ENCODE measurements at places on chromosomes 13 and 19.

DNA sequence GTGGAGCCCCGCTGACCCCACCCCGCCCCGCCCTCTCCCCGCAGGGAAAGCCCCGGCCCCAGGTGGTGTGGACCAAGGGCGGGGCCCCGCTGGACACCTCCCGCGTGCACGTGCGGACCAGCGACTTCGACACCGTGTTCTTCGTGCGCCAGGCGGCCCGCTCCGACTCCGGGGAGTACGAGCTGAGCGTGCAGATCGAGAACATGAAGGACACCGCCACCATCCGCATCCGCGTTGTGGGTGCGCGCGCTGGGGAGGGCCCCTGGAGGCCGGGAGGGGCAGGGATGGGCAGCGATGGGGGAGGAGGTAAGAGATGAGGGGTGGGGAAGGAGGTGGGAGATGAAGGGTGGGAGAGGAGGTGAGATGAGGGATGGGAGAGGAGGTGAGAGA is 17.2 kb upstream of the EMC10 start:
- DNase-seq, result no peak

DNA sequence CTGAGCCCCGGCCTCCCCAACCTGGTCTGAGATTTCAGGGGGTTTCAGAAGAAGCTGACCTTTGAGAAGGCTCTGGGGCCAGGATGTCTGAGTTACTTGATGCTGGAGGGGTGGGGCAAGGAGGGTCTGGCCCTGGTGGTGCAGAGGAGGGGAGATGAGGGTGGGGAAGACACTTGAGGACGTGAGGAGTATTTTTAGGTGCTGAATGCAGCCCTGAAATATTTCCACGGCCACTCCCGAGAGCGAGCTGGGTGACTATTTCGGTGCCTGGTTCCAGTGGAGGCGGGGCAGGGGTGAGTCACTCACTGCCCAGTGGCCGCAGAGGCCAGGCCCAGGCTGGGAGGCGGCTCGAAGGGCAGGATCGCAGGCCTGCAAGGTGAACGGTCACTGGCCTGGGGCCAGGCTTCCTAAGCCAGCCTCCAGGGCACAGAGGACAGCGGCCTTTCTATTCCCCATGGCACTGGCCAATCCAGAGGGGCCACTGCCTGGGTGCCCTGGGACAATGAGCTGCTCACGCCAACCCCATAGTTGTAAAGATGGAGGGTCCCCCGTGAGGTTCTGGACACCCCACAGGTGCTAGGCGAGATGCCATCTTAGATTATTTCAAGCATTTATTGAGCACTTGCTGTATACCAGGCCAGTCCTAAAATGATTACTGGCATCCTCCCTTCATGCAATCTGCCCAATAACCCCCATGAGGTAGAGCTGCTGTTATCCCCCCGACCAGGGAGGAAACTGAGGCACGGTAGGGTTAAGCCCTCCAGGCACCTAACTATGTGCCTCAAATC is 19.7 kb upstream of the JUND start:
- no peak for DNase-seq

DNA sequence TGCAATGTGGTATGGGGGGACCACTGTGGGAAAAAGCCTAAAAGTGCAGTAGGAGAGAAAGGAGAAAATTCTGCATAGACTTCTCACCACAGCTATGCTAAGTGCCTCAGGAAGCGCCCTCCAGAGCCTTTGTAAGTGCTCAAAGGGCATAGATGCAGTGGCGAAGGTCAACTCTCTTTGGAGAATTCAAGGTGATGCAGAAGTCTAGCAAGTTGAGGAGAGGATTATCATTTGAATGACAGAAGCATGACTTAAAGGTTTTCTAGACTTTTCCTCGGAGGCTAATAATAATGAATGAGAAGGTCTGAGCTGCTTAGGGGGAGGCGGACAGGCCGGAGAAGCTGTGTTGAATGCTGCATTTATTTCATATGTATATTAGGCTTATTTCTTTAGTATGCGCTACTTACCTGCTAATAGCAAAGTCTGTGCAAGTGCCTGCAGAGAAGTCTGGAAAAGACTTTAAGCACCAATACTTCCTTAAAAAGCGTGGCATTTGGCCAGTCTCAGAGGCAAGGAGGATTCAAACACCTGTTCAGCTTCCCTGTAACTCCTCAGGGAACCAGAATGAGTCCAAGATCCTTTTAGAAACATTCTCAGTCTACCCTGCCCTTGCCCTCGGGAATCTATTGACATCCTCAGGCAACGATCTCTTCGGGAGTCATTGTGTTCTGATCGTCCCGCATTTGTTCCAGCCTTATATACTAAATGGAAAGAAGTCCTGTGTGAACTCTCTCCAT is 56.2 kb downstream of the FLT1 start:
- no peak for DNase-seq

- no peak for DNase-seq
Observed at GRCh38 chr19:517721-518597, 10.7 kb downstream of the TPGS1 start.

DNA sequence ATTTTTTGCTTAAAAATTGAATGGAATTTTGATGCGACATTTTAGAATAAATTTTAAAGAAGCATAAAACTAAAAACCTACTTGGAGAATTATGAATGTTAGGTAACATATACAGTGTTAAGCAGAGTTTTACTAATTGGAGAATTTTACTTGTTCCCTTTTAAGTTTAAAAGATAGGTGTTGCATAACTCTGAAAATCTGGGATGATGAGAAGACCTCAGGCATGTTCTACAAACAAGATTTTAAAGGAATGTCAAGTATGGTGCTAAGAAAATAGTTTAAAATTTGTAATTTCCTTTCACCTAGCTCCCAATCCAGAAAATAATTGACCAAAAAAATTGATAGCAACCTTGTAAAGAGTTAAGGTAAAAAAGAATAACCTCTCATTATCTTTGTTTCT is 135.8 kb downstream of the RFC3 start:
- DNase-seq, result no peak

DNA sequence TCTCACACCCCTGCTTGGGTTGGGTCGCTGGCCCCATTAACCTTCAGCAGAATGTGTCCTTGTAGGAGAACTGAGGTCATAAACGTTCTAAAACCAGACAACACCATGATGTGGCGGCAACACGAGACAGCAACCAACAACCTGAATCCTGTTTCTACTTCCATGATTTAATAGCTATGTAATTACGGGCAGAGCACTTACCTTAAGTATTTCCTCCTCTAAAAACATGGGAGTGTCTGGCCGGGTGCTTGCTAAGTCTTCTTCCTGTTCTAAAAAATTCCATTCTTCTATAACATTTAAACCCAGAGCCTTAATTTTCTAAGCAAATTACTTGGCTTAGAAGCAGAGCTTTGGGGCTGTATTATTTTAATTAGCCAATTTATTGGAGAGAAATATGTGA is 33.5 kb upstream of the IRS2 start:
- DNase-seq, result no peak

GRCh38 chr19:36745870-36746269 is 26.7 kb downstream of the ZNF850 start:
- no peak for DNase-seq

GRCh38 chr13:104086759-104087158 is 1020.5 kb upstream of the SLC10A2 start:
- DNase-seq, result no peak

DNA sequence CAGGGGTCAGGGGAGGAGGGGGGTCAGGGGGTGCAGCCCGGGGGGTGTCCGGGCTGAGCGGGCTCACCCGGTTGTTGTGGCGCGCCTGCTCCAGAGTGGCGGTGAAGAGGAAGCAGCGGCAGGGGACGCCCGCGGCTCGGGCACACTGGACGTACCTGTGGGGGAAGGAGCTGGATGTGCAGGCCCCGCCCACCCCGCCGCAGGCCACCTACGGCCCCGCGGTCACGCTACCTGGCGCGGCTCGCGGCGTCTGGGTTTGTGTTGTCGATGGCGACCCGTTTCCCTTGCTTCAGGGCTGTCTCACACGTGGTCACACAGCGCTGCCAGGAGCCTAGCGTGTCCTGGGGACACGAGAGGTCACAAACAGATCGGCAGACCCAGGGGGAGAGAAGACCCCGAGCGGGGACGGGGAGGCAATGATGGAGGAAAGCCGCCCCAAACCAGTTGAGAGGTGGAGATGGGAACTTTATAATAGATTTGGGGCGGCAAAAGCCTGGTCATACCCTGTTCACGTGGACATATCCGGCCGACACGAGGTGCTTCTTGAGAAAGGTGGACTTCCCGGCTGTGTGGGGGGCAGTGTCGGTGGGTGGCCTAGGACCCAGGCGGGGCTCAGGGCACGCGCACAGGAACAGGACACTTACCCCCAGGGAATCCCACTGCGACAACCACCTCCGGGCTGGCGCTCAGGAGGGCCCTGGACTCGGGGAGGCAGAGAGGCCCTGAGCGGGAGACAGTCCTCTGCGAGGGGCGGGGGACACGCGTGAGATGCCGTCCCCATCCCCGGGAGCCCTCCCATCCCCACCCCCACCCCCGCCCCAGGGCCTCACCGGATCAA is 5.6 kb downstream of the PNKP start:
- DNase-seq, result no peak

- DNase-seq, result no peak
Observed at GRCh38 chr19:51417810-51418157, 342 bp upstream of the SIGLEC10 start.

DNA sequence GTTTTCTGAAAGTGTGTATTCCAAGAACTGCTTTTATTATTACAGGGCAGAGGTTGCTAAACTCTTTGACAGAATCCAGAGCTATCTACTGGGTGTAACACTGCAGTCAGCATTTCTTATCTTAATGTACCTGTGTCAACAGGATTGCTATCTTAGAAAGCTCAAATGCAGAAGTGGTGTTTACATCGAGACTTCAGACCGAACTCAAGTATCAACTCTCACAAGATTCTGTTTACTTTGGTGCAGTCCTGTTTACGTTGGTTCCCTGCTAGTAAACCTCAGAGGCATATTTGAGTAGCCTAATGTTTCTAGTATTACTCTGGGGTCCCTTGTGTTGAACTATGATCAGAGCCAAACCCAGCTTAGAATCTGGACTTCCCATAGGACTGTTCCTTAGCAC is 20.5 kb downstream of the SLC15A1 start:
- DNase-seq, result no peak

DNA sequence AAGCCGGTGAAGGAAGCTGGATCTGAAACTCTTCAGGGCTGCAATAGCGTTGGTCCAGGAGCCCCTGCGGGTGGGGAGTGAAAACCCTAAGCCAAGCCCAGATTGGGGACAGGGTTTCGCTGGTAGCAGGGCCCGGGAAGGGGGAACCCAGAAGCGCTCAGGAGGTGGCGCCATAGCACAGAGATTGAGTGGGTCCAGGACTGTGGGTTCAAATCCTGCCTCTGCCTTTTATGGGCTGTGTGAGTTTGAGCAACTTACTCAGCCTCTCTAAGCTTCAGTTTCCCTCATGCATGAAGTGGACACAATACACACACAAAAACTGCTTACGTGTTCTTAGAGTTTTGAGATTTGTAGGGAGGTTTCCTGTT is 8.3 kb upstream of the SYCN start:
- peak; percentile 73 for DNase-seq

- no peak for DNase-seq
Observed at GRCh38 chr13:80462037-80462436, 121.1 kb upstream of the SPRY2 start.

- DNase-seq, result no peak
Observed at GRCh38 chr13:109744512-109745051, 41.8 kb downstream of the IRS2 start.

GRCh38 chr19:52172347-52172746 is 926 bp upstream of the ZNF836 start:
- DNase-seq, result no peak

GRCh38 chr13:38543561-38543960 is 143.3 kb upstream of the FREM2 start:
- DNase-seq, result no peak

GRCh38 chr13:24865163-24865953 is 101.4 kb downstream of the RNF17 start:
- DNase-seq, result no peak

- DNase-seq, result no peak
Observed at GRCh38 chr13:60467098-60467497, 70.1 kb downstream of the TDRD3 start.

DNA sequence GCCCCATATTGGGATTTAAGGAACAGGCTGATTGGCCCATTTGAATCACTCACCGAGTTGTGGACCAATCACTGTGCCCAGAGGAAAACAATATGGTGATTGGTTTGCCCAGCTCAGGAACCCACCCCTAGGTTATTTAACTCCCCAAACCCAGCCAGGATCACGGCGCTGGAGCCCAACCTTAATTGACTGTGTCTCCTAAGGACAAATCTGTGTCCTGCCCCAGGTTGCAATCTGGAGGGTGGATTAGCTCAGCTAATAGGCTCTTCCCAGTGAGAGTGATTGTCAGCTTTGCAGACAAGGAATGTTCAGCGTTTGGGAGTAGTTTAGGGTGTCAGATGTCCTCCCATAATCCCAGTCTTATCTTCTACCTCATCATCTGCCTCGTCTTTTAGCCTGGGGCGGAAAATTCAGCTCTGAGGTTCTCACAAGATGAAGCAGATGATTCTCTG is 3.5 kb upstream of the ZNF358 start:
- DNase-seq, result no peak

DNA sequence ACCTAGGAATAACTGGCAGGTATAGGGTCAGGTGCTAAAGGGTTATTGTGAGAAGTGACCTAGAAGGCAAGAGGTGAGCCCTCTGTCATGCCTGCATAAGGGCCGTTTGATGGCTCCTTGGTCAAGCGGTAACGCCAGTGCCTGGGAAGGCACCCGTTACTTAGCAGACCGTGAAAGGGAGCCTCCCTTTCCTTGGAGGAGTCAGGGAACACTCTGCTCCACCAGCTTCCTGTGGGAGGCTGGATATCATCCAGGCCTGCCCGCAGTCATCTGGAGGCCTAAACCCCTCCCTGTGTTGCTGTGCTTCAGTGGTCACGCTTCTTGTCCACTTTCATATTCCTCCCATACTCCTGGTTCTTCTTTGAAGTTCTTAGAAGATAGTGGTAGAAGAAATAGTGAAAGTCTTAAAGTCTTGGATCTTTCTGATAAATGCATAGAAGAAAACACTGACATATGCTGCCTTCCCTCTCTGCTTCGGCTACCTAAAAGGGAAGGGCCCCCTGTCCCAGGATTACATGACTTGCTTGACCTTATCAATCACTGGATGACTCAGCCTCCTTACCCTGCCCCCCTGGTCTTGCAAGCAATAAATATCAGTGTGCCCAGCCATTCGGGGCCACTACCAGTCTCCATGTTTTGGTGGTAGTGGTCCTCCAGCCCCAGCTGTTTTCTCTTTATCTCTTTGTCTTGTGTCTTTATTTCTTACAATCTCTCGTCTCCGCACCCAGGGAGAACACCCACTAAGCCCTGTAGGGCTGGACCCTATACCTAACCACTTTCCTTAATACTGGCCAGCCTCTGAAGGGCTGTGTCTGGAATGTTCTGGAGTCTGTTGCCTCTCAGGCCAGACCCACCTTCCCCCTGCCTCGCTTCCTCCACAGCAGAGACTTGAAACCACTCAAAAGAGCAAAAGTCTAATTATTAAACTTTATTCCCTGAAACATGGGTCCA is 16.1 kb upstream of the ABCC4 start:
- no peak for DNase-seq

GRCh38 chr13:58883405-58883804 is 1251.9 kb downstream of the PCDH17 start:
- no peak for DNase-seq

- no peak for DNase-seq
Observed at GRCh38 chr19:15296353-15296752, 36.0 kb downstream of the BRD4 start.

Measured in activated T-cell treated with anti-CD3 and anti-CD28 coated beads, Interleukin-2, amount 50 U/mL, for 72 hours (primary cell).